HS-5 (cell line): ENCODE measurements at places on chromosomes 12 and 14.

DNA sequence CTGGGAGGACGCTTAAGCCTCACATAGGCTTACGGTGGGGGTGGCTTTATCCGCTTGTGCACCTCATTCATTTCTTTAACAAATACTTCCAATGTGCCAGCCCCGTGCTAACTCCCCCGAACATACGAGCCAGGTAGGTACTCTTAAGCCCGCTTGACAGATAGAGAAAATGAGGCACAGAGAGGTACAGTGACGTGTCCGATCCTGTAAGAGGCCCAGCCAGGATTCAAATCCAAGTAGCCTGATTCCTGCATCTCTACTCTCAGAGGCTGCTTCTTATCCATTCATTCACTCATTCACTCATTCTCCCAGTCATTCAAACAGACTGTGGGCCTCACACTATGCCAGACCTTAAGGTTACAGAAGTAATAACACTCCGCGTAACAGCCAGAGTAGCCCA lies 477 bp downstream of the OAS3 start:
- no peak for DNase-seq

GRCh38 chr12:80032946-80033345 lies 66.4 kb upstream of the OTOGL start:
- no peak for DNase-seq

DNA sequence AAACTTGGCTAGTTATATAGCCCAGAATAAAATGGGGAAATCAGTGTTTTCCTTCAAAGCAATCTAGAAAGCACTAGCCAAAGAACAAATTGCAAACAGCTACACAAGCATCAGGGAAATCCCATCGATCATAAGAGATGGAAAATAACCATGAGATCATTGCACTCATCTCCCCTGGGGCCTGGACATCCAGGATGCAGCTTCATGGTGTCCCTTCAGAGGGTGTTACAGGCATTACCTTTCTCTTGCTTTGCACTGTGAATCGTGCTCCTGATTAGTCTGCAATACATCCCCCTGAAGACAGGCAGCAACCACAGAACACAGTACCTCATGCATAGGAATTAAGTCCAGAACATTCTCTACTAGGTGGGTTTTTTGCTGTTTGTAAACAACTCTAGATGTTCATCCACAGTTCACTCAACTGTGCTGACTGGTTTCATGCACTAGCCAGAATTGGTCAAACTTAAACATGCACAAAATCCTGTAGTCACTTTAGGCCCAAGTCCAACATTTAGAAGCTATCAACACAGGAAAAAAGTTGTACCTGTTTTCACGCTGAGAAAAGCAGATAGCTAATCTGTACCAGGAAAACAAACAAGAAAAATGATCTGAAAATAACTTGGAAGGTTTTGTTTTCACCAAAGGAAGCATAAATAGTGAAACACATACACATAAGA lies 120.1 kb downstream of the ZFP36L1 start:
- DNase-seq, result no peak

- no peak for DNase-seq
Measured at GRCh38 chr12:91099341-91099740, 12.0 kb downstream of the LUM start.
